H7 (cell line): ENCODE measurements at places on chromosomes 6 and 20. TPM values are rescaled to one million over a fixed set of nuclear protein-coding genes. Genes with fewer than 3 reads are reported as not detected.

HTR1E gene
- 0.52 TPM in 1 of 2 replicates, not detected in the other for total RNA-seq

PAK5 gene
- total RNA-seq, result 0.03 and 0.22 TPM in 2 replicates

SLC25A27 gene
- total RNA-seq, result 0.28 and 0.52 TPM in 2 replicates

BPI gene
- not detected in 2 replicates for total RNA-seq

MC3R gene
- total RNA-seq, result not detected in 2 replicates

TNNC2 gene
- total RNA-seq, result 0.42 and 0.70 TPM in 2 replicates

CALHM4 gene
- not detected in 2 replicates for total RNA-seq

ZFP64 gene
- total RNA-seq, result 27.0 and 39.5 TPM in 2 replicates

RSPH4A gene
- 0.03 TPM in 1 of 2 replicates, not detected in the other for total RNA-seq

RAB32 gene
- total RNA-seq, result 7.6 and 10.5 TPM in 2 replicates

TINAG gene
- not detected in 2 replicates for total RNA-seq

BPIFB2 gene
- not detected in 2 replicates for total RNA-seq

SOBP gene
- 1.3 and 6.8 TPM in 2 replicates for total RNA-seq

GHRH gene
- not detected in 2 replicates for total RNA-seq

TRDN gene
- 2.7 and 3.4 TPM in 2 replicates for total RNA-seq

DNA sequence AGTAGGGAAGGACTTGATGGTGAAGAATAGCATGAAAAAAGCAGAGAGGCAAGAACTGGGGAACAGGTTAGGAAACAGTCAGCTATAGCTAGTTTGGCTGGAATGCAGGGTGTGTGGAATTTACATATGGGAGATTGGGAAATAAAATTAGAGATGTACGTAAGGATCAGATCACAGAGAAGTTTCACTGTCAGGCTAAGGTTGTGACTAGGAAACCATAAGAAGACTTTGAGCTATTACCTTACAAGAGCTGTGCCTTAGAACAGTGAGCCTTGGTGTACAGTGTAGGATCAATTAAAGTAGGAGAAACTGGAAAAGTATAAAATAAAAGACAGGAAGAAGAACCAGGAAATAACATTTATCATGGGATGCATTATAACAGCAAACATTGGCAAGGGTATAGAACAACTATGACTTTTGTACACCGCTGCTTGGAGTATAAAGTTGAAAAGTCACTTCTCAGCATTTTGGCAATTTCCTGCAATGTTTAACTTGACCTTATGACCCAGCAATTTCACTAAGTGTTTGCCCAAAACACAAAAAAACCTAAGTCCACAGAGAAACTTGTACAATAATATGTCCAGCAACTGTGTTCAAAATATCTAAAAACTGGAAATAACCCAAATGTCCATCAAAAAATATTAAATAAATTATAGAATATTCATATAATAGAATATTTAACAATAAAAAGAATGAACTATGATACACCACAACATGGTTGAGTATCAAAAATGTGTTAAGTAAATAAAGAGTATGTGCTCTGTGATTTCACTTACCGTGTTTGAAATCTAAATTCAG, 31.2 kb upstream of the SPTLC3 start:
- DNase-seq, result no peak

GRCh38 chr6:156654919-156655918, 122.0 kb upstream of the ARID1B start:
- peak; percentile 68 for DNase-seq

DNA sequence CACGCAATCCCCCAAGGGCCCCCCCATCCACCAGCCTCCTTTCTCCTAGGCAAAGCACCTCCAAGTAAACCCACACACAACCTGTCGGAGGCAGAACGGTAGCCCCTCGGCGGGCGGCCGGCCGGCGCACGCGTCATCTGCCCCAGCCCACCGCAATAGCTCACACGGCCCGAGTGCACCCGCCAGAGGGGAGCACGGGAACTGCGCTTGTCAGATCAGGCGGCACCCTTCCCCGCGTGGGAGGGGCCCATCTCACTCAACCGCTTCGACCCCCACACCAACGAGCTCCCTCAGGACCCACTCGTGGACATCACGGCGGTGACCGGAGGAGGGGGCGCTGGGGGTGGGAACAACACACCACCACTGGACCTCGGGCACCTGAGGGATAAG, 767.9 kb upstream of the DEFB115 start:
- no peak for DNase-seq

DNA sequence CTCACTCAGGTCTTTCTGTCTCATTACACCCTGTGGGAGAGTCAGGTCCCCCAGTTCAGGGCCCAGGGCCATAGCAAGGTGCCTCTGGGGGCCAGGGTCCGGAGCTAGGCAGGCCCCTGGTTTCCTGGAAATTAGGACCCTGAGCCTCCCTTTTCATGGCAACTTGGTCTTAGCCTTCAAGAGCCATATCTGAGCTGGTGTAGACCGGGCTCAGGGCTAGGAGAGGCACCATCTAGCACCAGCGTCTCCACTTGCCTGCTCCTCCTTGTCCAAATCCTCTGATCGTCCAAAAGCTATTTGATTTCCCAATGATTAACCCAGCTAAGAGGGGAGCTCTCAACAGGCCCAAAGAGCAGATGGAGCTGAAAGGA, 5.6 kb downstream of the MDFI start:
- no peak for DNase-seq

GRCh38 chr6:26414281-26414680, 12.2 kb downstream of the BTN3A1 start:
- DNase-seq, result no peak

DNA sequence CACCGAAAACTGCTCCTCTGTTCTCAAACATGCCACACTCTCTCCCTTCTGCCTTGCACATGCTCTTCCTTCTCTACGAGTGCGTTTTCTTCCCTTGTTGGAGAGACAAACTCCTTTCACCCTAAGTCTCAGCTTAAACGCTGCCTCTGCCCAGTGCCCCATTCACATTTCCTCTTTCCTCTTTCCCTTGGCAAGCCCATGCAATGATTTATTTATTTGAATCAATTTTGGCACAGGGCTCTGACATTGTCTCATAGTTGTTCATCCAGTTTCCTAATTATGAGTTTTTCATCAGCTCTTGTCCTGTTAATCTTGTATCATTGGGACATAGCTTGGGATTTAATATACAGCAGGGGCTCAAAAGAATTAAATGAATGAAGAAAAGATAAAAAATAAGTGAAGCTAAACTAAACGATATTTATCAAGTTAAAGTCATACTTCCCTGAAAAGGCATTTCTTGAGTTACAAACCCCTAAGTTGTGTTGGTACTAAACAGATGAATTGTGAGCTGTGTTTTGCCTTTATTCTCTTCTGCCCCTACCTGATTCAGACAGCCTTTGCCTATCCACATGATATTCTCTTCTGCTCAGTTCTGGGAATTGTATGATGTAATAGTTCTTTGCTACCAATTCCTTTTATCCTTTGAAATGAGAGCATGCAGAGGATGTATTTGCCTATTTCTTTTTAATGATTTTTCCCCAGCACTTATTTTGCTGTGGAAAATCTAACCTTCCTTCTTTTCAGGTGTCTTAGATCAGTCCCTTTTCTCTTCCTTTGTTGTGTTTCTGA, 704.4 kb downstream of the UTRN start:
- DNase-seq, result no peak

DNA sequence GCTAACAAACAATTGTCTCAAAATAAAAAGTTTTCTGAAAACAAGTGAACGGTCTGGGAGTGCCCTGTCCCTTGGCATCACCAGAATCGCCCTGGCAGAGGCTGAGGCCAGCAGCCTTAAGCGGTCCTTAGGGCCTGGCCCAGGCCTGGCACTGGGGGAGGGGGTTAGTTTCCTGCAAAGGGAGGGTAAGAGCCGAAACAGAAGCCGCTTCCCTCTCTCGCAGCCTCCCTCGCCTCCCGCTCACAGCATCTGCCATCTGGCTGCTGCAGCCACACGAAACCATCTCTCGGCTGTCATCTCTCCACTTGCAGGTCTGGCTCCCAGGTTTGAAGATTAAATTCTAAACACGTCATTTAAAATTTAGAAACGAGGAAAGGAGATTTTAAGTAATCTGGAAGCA, 31.5 kb downstream of the PMEPA1 start:
- DNase-seq, result peak; percentile 81

GRCh38 chr6:1777921-1778685, 168.4 kb downstream of the FOXC1 start:
- no peak for DNase-seq

DNA sequence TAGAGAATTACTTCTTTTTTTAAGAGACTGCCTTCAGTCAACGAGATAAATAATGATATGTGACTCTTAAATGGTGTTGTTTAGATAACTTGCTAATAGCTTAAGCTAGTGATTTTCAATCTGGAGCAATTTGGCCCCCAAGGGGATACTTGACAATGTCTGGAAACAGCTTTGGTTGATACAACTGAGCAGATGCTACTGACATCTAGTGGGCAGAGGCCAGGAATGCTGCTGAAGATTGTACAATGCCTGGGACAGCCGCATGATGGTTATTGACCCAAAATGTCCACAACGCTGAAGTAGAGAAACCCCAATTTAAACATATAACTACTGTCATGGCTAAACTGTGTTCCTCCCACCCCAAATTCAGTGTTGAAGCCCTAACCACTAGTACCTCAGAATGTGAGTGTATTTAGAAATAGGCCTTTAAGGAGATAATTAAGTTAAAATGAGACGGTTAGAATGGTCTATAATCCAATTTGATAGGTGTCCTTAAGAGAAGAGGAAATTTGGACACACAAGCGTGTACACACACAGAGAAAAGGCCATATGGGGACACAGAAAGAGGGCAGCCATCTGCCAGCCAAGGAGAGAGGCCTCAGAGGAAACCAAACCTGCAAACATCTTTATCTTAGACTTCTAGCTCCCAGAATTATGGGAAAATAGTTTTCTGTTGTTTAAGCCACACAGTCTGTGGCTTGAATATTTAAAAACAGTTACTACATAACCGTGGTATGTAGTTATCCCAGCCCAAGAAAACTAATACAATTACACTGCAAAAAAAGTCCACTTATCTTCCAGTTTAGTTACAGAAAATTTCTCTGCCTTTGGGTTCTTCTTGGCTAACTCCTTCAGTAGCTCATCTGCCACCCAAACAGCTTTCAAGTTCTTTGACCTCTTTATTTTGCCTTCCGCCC, 22.2 kb downstream of the RWDD2A start:
- DNase-seq, result no peak

GRCh38 chr6:127176146-127176545, 57.7 kb downstream of the RSPO3 start:
- no peak for DNase-seq

DNA sequence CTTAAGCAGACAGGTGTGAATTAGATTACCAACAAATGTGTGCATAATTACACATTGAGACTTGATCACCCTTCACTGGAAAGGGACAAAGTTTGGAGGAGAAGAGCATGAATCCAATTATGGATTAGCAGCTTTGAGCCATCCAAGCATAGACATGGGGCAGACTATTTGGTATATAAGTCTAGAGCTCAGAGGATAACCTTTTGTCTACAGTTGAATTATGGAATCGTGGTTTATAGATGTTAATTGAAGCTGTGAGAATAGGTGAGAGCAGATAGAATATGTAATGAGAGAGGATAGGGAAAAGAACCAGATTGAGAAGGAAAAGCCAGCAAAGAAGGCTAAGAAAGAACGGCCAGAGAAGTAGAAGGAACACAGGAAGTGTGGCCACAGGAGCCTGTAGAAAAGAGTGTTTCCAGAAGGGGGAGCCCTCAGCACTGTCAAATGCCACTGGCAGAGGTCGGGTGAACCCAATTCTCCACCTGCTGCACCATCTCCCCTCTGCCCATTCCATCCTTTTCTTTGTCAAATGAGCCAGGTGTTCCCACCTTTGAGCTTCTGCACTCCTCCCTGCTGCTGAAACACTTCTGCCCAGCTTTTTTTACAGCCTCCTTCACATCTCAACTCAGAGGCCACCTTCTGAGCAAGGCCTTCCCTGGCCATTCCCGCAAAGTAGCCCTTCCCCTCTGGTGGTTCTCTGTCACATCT, 7.3 kb downstream of the DNTTIP1 start:
- peak; percentile 81 for DNase-seq

- no peak for DNase-seq
Observed at GRCh38 chr6:167469101-167469500, 144.2 kb downstream of the TTLL2 start.

- DNase-seq, result no peak
Observed at GRCh38 chr6:119676230-119676629, 326.7 kb upstream of the MAN1A1 start.
